ENCODE measurements at places on chromosomes 2 and 18. TPM values are rescaled to one million over a fixed set of nuclear protein-coding genes. Genes with fewer than 3 reads are reported as not detected.

The RAMP1 gene
- total RNA-seq = 65.3 TPM

The COL5A2 gene
- total RNA-seq = 43.3 TPM

The COBLL1 gene
- 45.2 TPM for total RNA-seq

The KCNG3 gene
- 0.83 TPM for total RNA-seq

The NXPH2 gene
- total RNA-seq = not detected

The ALPI gene
- total RNA-seq = not detected

The CFAP210 gene
- total RNA-seq = not detected

The MOGAT1 gene
- 0.17 TPM for total RNA-seq

The KCNE4 gene
- total RNA-seq = 1.1 TPM

The LCT gene
- not detected for total RNA-seq

The SPATA3 gene
- not detected for total RNA-seq

The THOC1 gene
- 11.2 TPM for total RNA-seq

The FAM110C gene
- 13.3 TPM for total RNA-seq

The BOLL gene
- total RNA-seq = not detected

The HOXD9 gene
- 0.17 TPM for total RNA-seq

Data from pancreas (tissue), 10 donors.